ENCODE measurements at places on chromosomes 16 and 17. TPM values are rescaled to one million over a fixed set of nuclear protein-coding genes. Genes with fewer than 3 reads are reported as not detected.

Gene RUNDC3A
- total RNA-seq: not detected

Gene GNG13
- not detected for total RNA-seq

Gene NAGS
- total RNA-seq: 3.4 TPM

DNA sequence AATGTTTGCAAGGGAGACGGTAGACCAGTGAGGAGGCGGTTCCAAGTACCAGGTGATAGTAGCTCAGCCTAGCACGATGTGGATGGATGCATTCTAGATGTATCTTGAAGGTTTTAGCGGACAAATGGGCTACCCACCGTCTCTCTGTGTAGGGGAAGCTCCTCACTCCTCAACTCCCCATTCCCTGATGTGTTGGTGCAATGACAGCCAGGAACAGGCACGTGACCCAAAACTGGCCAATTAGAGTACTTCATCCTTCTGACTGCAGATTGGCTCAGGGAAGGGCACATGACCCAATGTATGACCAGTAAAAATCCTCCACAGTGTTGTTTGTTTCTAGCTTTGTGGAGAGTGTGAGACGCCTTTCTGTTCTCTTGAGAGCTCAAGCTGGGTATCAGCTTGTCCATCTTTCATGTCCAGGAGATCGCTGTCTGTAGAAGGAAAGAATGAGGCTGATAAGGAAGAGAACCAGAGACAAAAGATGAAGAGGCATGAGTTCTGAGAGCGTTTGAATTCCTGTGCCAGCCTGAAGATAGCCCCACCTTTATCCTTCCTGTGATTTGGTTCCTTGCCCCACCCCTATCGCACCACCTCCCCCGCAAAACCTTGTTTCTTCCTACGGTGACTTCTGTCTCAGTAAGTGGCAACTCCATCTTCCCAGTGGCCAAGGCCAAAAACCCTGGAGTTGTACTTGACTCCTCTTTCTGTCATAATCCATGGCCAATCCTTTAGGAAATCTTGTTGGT, 2.3 kb upstream of the BORCS6 start:
- peak; percentile 94 for DNase-seq

Gene VPS9D1
- 4.1 TPM for total RNA-seq

DNA sequence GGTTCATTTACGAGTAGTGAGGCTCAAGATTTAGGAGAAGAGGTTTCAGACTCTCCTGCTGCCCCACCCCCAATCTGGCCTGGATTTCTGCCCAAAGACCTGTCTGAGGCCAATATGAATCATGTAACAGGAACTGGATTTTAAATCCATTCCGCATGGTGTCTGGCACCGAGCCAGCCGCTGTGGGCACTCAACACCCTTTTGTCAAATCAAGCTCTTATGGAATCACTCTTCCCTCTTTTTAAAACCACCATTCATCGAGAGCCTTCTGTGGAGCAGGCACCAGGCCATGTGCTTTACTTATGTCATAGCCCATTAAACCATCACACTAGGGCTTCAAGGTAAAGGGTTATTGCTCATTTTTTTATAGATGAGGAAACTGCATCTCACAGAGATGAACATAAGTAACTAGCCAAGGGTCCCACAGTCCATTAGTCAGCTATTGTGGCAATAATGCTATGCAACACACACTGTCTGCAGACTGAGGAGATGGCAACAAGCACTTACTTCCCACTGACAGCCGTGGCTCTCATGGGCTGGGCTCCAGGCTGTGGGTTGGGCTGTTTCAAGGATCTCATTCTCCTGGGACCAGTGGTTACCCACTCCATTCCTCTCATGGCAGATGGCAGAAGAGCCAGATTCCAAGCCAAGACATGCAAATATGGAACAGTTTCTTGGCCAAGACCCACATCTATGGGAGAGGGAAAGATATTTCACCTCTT, 93.6 kb downstream of the WSCD1 start:
- no peak for DNase-seq

GRCh38 chr16:81006813-81007695, at the start of the genes CENPN and CMC2:
TSS of gene CENPN (plus strand) at chr16:81007214. CDS start at chr16:81011940, 4,726 bp downstream.
TSS of gene CMC2 (minus strand) at chr16:81006885. CDS start at chr16:80997394, 9,491 bp downstream.
- peak; percentile 99 for DNase-seq

- no peak for DNase-seq
Observed at GRCh38 chr16:63289834-63290460, 1253.7 kb upstream of the CDH8 start.

Gene TP53TG3B
- total RNA-seq: not detected

DNA sequence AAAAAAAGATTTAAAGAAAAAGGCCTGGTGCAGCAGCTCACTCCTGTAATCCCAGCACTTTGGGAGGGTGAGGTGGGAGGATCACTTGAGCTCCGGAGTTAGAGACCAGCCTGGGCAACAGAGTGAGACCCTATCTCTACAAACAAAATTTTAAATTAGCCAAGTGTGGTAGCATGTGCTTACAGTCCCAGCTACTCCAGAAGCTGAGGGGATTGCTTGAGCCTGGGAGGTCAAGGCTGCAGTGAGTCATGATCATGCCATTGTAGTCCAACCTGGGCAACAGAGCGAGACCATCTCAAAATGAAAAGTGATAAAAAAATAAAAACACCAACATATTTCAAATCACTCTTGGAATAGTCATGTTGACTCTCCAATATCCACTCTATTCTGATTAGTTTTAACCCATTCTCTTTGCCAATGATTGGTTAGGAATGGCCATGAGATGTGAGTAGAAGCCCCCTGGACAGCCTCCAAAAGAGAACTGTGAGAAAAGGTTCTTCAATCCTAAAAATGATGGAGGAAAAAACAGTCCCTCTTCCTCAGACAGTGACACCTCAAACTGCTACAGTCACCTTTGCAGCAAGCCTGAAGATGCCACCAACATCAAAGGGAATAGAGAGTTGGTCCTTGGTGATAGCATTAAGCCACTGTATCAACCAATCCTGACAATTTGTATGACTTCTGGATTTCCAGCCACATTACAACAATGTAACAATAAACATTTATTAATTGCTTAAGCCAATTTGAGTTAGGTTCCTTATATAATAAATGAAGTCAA, 2.9 kb upstream of the KANSL1 start:
- DNase-seq: no peak

DNA sequence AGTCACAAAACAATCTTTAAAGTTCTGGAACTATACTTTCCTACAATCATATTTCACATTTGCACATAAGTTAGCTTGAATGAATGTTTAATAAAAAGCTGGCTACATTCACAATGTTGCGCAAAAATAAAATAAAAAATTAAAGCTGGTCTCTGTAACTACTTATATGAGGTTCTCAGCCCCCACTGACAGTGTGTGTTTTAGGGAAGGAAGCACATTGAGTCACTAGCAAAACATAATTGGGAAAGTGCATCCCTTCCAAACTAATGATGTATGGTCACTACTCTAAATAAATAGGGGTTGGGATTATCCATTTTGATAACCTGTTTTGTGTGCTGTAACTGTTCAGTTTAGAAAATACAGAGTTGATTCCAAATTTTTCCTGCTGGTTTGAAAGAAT, 251.9 kb downstream of the IRX3 start:
- no peak for DNase-seq

- DNase-seq: no peak
Observed at GRCh38 chr16:21274172-21274726, 3.8 kb downstream of the CRYM start.

DNA sequence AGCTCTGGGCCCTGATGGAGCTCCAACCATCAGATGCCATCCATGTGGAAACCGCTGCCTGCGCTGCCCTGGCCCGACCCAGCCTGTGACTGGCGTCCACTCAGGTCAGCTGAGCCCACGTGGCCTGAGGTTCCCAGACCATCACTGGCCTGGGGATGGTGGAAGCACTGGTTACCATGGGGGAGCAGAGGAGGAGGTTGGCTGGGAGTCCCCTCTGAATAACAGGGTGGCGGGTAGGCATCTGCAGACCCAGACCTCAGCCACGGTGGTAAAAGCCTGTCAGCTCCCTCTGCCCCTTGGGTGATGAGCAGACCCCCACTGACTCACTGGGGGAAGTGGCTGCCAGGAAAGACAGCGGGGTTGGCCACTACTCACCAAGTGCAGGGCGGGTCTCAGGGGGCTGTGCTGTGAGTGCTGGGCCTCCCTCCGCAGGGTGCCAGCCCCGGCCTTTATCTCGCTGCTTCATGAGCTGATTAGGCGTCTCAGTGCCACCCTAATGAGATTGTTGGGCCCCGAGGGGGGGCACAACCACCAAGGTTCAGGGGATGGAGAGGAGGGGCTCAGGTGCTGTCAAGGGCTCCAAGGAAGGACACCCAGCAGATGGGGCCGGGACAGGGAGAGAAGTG, at the start of gene PDE6G:
Gene PDE6G (minus strand): TSS at position 425 of the 626 bp plus-strand sequence. CDS start 3,237 bp downstream, outside the sequence.
- DNase-seq: no peak

DNA sequence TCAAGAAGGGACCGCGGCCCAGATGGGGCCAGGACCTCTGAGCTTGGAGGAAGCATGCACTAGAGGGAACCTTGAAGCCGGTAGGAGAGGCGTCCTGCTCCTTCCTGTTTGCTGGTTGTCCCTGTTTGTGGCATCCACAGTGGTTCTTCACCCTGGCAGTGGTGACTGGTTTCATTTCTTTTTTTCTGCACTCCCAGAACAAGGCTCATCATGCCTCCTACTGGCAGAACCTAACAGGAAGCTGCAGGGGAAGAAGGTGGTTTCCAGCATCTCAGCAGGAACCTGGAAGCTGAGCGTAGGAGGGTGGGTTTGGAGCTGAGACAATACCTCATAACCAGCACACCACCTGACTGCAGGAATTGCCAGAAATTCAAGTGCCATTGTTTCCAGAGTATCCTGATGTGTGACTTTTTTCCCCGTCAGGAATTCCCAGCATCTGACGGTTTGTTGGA, 5.8 kb downstream of the TMEM231 start:
- DNase-seq: no peak

DNA sequence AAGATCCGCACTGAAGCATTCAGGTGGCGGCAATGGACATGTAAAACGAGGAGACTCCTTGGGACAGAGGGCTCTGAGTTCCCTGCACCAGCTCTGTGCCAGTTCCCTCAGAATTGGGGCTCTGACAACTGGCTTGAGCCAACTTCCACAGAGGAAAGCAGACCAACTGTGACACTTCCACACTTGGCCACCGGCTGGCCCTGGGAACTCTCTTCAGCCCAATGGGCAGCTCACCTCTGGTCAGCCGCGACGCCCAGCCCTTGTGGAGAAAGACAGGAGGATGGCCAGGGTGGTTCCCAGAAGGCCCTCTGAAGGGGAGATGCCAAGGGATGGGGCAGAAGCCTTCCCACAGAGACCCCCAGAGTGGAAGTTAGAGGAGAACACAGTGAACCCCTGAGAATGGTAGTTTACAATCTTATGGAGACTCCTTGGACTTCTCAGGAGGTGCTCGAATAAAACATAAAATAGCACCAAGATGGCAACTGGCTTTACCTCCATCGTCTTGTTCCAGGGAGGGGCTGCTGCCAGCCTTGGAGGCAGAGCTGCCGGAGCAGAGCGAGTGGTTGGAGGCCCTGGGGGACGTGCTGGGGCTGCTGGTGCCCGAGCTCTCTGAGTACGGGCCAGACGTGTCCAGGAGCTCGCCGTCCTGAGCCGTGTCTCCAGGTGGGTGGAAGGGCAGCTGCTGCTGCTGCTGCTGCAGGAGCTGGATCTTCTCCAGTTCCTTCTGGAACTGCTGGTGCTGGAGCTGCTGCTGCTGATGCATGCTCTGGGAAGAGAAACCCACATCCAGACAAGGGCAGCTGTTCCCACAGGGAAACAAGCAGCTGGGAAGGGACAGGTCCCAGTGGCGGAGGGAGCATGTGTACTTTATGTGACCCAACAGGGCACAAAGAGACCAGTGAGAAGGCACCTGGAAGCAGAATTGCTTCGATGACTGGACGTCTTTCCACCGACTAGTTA, 35.0 kb upstream of the ICAM2 start:
- DNase-seq: no peak

Gene CLEC18A
- not detected for total RNA-seq

- no peak for DNase-seq
Observed at GRCh38 chr17:75265614-75266315, 4.1 kb downstream of the MRPS7 start.

DNA sequence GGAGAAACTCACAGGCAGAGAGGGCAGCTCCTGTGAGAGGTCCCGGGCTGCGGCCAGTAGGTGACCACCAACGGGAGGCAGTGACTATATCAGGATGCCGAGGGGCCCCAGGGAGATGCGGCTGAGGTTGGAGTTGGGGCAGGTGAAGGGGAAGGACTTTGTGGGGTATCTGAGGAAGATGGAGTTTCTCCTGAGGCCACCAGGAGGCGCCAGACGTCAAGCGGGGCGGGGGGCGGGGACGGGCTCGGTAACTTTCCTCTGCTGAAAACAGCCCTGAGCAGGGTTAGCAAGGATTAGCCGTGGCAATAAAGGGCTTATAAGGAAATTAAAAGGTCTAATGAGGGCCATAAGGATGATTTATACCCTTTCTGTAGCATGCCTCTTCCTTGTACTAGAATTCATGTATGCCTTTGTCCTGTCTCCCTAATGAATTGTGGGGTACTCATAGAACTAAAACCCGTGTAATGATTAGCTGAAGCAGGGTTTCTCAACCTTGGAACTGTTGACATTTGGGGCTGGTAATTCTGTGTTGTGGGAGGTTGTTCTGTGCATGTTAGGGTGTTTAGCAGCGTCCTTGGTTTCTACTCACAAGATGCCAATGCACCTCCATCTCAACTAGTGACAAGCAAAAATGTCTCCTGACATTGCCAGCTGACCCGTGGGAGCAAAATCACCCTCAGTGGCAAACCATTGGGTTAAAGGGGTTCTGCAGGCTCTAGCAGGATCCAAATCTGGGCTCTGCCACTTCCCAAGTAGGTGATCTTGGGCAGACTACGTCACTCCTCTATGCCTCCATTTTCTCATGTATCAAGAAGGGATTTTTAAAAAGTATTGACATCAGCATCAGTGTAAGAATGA, 74.8 kb upstream of the GRIN2A start:
- no peak for DNase-seq

DNA sequence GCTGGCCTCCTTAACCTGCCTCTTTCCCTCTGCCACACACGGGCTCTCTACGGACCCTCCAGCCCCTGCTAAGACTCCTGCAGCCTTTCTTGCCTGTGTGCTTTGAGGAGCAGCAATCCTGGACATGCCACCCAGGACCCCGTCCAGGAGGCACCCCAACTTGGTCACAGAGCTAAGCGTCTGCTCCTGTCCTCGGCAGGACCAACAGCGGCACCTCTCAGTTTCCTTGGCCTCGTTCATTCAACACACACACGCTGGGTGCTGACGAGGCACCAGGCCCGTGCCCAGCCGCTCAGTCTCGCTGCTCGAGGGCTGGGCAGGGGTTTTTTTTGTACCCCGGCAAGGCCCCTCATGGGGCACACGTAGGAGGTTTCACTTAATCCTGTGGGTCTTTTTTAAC, 15.2 kb downstream of the RPH3AL start:
- DNase-seq: no peak

Measured in uterus (tissue), 4 donors.